Mesenchymal stem cell (in vitro differentiated cells and primary cell): ENCODE measurements at places on chromosomes 6 and 20.

DNA sequence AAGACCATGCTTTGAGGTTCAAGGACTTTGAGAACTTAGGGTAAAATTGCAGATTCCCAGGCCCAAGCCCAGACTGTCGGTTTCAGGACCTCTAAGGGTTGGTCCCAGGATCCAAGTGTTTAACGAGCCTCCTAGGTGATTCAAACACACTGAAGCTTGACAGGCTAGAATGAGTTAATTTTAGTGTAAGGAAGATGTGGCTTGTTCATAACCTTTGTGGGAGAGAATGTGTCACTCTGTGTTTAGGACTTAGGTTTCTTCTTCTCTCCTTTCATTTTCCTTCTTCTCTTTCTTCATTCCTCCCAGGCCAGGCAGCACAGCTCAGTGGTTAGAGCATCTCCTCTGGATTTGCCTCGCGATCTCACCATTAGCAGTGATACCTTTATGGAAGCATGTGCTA is 104.8 kb upstream of the KCNG1 start:
- no peak for DNase-seq

DNA sequence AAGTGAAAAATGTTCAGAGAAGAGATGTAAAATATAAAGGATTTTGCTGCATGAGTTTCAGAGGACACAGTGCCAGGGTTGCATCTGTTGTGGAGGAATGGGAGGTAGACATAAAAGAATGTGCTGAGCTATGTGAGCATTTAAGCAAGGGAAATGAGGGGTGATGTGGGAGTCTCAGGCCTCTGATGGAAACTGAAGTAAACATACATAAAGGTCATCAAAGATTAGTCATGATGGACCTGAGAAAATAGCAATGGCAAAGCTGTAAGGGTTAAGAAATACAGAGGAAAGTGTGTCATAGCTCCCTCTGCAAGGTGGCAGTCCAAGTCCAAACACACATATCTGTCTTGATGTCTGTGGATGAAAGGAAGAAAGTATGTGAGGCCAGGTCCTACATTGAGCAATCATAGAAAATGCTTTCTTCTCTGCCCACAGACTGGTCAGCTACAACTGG is 306.6 kb upstream of the ECI2 start:
- peak; percentile 49 for DNase-seq

- DNase-seq: peak; percentile 40
Observed at GRCh38 chr20:63847237-63848002, 13.9 kb upstream of the ABHD16B start.

- DNase-seq: peak; percentile 12
Observed at GRCh38 chr6:13554929-13555333, 19.5 kb upstream of the SIRT5 start.

DNA sequence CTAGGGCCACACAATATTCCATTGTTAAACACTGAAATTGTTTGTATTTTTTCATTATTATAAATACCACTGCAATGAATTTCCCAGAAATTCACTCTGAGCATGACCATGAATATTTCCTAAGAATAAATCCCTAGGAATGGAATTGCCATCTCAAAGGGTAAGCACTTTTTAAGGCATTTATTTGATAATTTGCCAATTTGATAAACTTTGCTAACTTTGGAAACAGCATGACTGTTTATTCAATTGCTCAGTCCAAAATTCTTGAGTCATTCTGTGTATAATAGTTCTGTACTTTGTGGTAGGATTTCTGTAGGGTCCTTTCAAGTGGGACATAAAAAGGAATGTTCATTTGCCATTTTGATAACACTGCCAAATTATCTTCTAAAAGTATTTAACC is 44.2 kb upstream of the TOX2 start:
- DNase-seq: no peak

GRCh38 chr6:24524805-24525204 is 30.0 kb downstream of the ALDH5A1 start:
- DNase-seq: peak; percentile 59

DNA sequence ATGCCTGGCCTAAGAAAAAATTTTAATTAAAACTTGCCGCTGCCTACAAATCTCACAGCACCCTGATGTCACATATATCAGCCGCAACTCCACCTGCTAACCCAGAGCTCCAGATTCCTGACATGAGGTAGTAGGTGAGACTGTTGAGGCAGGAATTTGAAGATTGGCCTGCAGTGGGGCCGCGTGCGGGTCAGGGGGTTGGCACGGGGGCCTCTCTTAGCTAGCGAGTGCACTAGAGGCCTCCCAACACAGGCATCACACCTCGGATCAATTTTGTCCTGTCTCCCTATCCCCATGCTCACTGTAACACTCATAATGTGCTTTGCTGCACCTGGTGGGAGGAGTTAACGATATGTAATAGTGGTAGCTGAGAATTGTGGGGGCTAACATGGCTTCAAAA is 349.8 kb downstream of the CDC5L start:
- DNase-seq: no peak

DNA sequence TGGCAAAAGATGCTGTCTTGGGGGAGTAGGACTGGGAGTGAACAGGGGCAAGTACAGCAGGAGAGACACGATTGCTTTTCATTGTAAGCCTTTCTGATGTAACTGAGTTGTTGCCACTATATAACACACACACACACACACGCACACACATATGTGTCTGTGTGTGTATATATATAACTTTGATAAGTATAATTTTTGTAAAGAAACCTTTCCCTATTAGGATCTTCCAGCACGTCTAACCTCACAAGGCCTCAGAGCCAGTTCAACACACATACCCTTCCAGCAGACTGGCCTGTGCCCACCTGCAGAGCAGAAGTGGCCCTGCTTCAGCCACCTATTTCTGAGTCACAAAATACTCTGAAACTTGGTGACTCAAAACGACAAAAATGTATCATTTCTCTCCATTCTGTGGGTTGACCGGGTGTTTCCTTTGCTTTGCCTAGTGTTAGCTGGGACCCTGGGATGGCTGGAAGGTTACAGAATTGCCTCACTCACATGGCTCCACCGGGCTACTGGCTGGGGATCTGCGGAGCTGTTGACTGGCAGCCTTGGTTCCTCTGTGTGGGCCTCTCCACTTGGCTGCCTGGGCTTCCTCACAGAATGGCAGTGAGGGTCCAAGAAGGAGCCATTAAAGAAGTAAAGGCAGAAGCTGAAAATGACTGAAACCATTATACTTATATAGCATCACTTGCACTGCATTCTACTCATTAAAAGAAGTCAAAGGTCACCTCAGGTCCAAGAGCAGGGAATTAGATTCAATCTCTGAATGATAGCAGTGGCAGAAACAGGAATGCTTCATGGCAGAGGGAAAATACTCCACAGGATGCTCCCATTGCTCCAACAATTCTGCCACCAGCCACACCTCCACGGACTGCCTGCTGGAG is 126.4 kb downstream of the BANF2 start:
- DNase-seq: no peak

GRCh38 chr6:45447005-45447404 is 69.3 kb upstream of the SUPT3H start:
- DNase-seq: no peak

DNA sequence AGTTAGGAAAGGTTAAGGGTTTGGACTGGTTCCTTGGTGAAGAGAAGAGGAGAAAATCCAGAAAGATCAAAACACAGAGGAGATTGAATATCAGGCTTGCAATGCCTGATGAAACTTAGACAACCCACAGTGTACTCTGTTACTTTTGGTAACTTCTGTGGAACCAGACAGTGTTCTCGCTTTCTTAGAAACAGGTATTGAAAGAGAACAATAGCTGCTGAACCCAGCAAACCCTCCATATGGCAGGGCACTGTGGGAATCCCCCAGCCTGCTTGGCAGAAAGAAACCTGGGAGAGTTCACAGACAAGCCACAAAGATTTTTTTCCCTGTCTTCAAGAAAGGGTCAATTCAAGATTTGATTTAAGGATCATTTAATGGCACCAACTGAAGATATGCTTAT is 342.8 kb downstream of the FOXA2 start:
- DNase-seq: no peak

DNA sequence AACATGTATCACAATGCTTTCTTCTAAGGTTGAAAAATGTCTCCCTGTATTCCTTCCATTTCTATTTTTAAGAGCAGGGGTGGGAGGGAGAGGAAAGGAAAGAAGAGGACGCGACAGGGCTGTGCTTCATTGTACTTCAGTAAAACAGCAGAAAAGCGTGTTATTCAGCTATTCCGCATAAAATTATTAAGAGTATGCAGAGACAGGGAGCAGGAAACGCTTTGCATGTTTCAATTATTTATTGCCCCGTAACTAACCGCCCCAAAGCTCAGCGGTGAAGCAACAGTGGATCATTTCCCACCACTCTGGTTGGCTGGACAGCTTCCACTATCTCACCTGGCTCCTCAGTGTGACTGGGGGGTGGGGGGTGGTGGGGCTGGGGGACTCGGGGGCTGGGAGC is 188.9 kb downstream of the TTLL2 start:
- DNase-seq: no peak

DNA sequence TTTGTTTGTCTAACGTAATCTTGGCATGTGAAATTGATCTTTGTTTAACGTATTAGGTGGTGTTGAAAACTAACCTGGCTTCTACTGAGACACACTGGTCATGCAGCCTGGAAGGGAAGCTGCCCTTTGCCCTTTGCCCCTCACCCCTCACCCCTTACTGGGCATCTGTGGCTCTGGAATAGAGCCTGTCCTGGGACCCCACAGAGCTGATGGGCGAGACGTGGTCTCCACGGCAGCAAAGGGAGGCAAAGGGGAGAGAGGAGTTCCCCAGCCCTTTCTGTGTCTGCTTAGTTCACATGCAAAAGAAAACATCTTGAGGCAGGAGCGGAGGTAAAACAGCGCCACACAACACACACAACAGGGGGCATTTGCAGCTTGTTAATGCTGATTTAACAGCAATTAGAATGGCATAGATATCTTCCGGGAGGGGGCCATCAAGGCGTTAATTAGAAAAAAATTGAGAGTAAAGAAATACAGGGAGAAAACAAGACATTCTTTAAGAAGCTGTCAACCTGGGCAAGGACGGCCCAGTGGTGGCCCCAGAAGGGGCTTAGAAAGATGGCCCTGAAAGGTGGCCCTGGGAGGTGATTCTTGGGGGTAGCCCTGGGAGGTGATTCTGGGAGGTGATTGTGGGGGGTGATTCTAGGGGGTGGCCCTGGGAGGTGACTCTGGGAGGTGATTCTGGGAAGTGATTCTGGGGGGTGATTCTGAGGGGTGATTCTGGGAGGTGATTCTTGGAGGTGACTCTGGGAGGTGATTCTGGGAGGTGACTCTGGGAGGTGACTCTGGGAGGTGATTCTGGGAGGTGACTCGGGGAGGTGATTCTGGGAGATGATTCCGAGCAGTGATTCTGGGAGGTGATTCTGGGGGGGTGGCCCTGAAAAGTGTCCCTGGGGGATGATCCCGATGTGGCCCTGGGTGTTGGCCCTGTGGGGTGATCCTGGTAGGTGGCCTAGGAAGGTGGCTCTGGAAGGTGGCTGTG is 44.5 kb upstream of the DACT2 start:
- no peak for DNase-seq
